ENCODE measurements at places on chromosomes 11 and 22.

- DNase-seq, result peak; percentile 26
These were observed 24.7 kb upstream of the SLC22A12 start for GRCh38 chr11:64566042-64566914.

GRCh38 chr22:48644108-48644507 is 1183.6 kb downstream of the BRD1 start:
- DNase-seq, result no peak

GRCh38 chr22:18101536-18101935 is 9.1 kb upstream of the TUBA8 start:
- no peak for DNase-seq

DNA sequence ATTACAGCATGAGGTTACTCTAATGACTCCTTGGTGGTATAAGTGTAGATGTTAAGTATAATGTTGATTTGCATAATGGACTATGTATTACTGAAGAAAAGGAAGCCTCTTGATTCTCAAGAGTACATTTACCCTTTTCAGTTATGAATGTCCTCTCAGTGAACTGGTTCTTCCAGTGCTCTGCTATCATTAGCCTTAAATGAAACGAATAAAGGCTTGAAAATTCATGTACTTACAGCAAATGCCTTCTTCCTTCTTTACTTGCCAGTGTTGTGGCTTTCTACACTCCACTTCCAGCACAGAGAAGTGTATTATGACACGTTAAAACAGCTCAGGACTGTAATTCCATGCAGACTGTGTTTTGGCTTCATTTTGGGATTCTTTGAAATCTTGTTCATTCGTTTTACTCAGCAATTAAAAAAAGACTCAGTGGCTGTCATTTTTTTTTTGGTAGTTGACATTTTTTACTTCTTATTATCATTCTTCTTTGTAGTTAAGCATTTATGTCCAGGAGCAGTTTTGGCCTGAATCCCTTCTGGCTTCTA is 96.9 kb downstream of the MTMR3 start:
- DNase-seq, result no peak

DNA sequence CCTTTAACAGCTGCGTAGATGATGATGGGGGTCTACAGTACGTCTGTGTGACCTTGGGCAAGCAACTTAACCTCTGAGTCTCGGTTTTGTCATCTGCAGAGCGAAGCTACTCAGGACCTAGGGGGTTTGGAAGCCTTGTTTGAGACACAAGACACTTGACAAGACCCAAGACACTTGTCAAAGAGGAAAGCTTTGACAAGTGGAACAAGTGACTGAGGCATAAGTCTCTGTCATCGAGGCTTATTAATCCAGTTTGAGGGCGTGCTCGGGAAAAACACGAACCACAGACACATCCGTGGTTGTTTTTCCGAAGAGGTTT is 732 bp upstream of the PC start:
- no peak for DNase-seq

GRCh38 chr11:70420008-70420464 is 21.7 kb downstream of the CTTN start:
- no peak for DNase-seq

GRCh38 chr11:66101066-66101464 is 31.0 kb downstream of the PACS1 start:
- no peak for DNase-seq

GRCh38 chr11:34757026-34757451 is 136.1 kb downstream of the EHF start:
- no peak for DNase-seq

GRCh38 chr11:32706985-32707741 is 87.3 kb downstream of the CCDC73 start:
- DNase-seq, result no peak

GRCh38 chr22:26597026-26597425 is 7.1 kb upstream of the TPST2 start:
- no peak for DNase-seq

DNA sequence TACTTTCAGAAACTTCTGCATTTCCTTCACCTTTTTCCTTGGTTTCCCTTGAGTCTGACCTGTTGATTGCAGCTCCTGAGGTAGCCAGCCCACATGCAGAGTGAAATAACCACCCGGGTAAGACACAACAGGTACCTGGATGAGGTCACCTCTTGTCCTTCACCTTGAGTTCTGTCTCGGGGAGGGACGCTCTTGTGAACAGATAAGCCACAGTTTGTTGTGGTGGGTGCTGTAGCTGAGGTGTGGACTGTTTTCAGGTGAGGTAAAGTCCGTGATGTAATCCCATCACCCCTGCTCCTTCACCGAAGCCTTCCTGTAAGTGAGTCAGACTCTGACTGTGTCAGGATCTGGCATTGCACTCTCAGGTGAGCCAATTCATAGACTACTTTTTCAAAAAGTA is 183.1 kb downstream of the NAV2 start:
- no peak for DNase-seq

DNA sequence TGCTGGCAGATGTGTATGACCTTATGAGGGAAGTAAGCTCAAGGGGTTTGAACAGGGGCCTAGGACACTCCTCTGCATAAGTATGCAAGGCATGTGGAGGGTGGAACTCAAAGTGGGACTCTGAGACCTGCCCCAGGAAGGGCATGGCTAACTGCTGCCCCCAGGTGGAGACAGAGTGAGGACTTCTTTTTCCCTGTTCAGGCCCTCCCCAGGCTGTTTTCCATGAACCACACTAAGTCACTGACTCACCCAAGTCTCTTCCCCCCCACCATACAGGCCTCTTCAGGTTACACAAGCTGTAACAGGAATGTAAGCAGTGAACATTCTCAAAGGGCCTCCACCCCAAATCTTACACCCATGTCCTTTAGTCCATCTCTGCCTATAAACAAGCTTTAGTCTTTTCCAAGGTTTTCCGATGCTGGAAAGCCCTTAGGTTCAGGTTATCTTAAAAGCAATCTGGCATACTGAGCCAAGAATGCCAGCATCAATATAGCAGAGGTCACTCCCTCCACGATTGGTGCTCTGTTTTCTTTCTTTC is 13.1 kb downstream of the EEF1G start:
- DNase-seq, result no peak

GRCh38 chr11:129652835-129653234 is 162.8 kb upstream of the TMEM45B start:
- no peak for DNase-seq

GRCh38 chr22:29457730-29458129 is 19.3 kb downstream of the RFPL1 start:
- no peak for DNase-seq

- no peak for DNase-seq
These were observed 1.2 kb upstream of the MPPED2 start for GRCh38 chr11:30587269-30587812.

- DNase-seq, result peak; percentile 62
These were observed at the start of gene ADM for GRCh38 chr11:10304495-10305261. TSS of gene ADM (plus strand) at chr11:10305073. CDS start at chr11:10305701, 628 bp downstream.

- DNase-seq, result no peak
These were observed 86.7 kb upstream of the RASSF10 start for GRCh38 chr11:12922418-12922817.

GRCh38 chr11:118155776-118156530 is 3.3 kb upstream of the SCN4B start:
- no peak for DNase-seq

DNA sequence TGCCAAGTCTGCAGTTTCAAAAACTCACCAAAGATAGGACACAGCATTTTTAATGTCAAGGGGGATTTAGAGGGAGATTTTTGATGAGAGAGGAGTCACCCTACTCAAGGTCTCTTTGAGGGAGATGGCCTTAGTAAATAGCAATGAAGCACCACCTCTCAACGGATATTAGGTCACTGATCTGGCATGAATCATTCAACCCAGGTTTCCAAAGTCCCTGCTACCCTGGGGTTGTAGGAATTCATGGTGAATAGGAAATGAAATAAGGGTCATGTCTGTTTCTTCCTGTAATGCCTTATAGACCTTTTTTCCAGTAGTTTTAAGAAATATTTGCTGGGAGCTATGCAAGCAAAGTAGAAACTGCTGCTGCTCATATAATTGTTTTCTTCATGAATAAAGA is 2154.9 kb downstream of the LRRC4C start:
- no peak for DNase-seq

GRCh38 chr11:11279956-11280689 is 72.9 kb downstream of the CSNK2A3 start:
- no peak for DNase-seq

GRCh38 chr11:60169264-60169915 is 13.5 kb downstream of the MS4A6A start:
- DNase-seq, result no peak

DNA sequence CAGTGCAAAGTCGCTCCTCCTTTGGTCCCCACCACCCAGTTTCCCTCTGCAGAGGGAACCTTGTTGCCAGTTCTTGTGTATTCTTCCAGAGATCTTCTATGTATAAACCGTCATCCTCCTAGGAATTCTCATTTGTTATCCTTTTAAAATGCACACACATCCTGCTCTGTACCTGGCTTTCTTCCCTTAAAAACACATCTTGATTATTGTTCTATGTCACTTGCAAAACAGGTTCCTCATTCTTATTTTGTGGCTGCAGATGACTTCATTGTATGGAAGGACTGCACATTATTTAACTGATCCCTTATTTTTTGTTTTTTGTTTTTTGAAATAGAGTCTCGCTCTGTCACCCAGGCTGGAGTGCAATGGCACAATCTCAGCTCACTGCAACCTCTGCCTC is 26.6 kb upstream of the SYT7 start:
- DNase-seq, result no peak

GRCh38 chr11:71235719-71236118 is 16.7 kb downstream of the SHANK2 start:
- no peak for DNase-seq

DNA sequence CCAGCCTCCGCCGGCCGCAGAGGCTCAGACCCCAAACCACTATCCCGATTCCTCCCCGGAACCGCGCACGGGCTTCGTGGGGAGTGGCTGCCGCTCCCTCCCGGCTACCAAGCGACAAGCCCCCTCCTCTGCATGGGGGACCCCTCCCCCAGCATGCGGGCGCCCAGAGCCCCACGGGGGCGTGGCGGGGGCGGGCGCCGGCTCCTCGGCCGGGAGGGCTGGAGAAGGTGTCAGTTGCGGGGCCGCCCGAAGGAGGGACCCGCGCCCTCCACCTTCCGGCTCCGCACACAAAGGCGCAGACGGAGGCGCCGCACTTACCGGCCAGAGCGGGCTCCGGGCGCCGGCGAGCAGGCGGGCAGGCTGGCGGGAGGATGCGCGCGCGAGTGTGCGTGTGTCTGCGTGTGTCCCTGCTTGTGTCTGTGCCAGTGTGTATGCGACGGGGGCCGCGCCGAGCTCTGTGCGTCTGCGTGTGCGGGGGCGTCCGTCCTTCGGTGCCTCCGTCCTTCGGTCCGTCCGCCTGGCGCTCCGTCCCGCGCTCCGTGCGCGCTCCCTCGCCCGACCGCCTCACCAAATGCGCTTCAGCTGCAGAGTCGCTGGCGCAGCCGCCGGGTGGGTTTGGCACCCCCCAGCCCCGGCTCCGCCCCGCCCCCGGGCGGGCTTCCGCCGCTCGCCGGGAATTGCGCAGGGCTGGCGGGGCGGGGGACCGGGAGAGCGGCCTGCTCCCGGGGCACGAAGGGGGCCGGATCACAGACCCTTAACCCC is at the start of gene PTPN5:
Gene PTPN5, minus strand, starts transcription at position 592 of the 762 bp plus-strand sequence. CDS start 19,840 bp downstream, outside the sequence.
- DNase-seq, result no peak

Measured in putamen (tissue), 1 donor.